ENCODE measurements at places on chromosomes 2 and 18.

GRCh38 chr18:42112657-42113420 lies 157.8 kb downstream of the PIK3C3 start:
- DNase-seq: no peak

DNA sequence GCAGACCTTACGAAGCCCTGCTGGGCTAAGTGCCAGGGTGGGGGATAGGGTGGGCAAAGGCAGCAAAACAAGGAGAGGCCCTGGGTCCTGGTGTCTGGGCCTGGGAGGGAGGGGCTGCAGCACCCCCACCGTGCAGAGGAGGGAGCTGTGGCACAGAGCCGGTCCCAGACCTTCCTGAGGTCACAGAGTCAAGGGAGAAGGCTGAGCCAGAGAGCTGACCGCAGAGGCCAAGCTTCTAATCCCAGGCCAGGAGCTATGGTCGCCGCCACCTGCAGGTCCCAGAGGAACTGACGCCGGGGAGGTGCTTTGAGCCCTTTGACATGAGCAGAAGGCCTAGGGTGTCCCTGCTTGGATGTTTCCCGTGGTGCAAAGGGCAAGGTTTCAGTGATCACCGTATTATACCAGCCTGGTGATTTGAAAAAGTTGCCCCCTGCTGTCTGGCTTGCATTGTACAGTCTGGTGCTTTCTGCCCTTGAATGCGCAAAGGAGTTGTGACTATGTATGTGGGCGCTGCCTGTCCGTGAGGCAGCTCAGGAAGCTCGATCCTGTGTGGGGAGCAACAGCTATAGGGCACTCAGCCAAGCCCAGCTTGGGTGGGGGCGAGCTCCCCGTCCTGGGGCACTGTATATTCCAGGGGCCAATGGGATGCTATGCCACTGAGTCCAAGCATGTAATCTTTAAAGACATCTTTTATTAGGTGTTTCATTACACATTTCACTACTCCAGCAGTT lies 44.3 kb downstream of the EDAR start:
- no peak for DNase-seq

DNA sequence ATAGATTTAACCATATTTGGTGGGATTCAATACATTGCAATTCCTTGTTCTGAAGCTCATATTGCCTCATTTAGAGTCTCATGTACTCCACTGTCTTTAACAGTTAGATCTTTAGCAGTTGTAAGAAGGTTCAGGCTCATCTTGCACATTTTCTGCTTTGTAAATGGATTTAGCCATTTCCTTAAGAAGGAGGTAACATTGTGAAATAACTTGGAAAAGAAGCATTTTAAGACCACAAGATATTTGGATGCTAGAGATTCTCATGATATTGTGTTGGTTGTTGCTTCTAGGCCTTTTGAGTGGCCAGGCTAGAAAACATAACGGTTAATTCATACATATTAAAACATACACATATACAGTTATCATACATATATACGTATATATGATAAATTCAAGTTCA lies 445.8 kb upstream of the NXPH2 start:
- DNase-seq: no peak

DNA sequence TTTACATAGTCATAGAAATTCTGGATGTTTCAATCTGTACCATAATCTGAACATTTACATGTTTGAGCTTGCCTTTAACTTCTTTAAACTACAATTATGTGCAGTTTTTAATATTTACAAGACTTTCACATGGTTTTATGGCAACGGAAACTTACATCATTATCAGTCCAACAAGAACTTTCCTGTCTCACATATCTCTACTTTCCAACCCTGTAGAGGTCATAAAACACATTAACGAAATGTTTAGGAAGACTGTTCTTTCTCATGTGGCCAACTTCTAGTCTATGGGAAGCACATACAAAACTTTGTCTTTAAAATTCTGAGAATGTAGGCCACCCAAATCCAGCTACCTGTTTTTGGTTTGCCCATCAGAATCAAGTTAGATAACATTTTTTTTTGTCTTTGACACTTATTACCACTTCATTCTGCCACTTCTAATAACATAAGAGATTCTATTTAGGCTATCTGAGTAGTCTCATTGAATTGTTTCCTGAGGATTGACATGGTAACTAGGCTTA lies 693.2 kb downstream of the KCNJ3 start:
- DNase-seq: no peak

DNA sequence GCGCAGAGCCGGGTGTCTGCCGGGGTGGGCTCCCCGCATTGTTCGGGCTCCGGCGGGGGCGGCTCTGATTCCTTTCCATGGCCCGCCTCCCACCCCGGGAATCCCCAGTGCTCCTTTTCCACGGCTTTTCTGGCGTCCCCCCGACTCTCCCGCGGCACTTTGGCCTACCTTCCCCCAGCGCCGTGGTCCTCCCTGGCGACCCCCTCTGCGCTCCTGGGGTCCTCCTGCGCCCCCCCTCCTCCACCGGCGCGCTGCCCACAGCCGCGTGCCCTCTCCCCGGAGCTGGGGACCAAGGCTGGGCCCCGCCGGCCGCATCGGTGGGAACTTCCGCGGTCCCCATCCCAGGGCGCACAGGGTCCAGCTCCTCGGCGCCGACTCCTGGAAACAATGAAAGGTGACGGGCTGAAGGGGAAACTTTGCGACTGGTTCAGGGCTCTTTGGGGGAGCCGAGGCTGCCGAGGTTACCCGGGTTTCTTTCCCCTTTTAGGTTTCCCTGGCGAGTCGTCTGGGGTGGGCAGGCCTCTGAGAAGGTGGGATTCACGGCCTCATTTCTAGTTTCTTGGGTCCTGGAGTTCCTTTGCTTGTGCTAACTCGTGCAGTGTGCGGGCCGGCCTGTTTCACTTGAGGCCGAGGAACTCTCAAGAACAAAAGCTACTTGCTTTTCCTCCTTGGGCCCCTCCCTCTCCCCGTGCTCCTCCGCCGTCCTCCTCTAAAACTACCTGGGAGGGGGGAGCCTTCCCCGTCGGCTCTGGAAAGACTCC lies 2.2 kb downstream of the TGIF1 start:
- peak; percentile 43 for DNase-seq

- no peak for DNase-seq
Observed at GRCh38 chr2:144481666-144482065, 38.3 kb downstream of the ZEB2 start.

DNA sequence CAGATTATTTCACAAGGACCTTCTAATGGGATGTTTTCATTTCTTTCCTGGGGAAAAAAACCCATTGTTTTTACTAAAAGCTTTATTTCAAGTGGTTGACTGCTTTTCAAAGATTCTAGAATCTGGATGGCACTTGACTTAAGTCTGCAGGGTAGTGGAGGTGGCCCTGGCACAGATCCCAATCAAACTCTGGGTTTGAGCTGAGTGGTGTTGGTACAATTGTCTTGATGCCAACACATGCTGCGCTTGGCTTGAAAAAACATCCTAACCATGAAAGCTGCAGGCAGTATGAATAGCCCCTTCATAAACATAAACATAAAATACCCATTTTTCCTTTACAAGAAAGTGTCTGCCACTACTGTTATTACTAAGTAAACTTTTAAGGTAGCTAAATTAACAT lies 3.6 kb downstream of the PAPOLG start:
- no peak for DNase-seq

DNA sequence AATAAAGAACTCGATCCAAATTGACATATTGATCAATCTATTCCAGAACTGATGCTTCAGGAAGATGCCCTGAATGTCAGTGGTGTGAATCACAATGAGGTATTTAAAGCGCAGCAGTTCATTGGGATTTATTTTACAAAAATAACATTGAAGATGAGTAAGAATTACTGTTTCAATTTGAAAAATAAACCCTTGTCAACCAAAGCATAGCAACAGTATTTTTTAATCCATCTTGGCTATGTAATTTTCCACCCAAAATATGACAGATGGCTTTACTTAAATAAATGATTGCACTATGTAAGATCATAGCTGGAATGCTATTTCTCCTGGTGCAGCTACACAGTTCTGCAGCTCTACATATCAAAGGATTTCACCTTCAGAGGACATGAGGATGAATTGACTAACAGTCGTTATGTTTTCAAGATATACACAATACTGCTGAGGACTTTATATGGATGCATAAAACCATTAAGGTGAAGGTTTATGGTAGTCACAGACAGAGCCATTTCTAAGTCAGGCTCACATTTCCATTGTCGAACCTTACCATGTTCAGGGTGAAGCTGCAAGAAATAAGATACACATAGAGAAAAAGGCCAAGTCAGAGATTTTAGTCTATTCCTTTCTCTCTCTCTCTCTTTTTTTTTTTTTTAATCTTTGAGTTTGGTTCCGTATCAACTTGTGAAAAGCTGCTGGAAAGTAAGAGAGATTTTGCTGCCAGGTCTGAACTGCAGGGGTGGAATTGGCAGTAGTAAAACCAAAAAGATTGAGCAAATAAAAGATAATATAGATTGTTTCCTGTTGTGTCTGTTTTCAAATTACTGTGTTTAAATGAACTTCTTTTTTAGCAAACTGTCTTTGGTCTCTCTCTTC lies 398.0 kb upstream of the CDH20 start:
- no peak for DNase-seq
